ENCODE measurements at places on chromosomes 7 and 10.

DNA sequence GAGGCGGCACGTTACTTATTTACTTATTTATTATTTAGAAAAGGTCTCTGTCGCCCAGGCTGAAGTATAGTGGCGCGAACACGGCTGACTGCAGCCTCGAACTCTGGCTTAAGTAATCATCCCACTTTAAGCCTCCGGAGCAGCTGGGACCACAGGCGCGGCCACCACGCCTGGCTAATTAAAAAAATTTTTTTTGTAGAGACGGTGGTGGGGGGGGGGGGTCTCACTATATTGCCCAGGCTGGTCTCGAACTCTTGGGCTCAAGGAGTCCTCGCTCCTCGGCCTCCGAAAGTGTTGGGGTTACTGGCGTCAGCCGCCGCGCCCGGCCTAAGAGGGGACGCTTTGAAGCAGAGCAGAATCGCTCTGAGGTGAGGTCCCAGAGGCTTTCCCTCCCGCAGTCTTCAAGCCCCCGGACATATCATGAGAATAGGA, 675 bp upstream of the FRAT2 start:
- DNase-seq = no peak

- no peak for DNase-seq
Observed at GRCh38 chr10:125263551-125263950, 103.2 kb upstream of the CTBP2 start.

DNA sequence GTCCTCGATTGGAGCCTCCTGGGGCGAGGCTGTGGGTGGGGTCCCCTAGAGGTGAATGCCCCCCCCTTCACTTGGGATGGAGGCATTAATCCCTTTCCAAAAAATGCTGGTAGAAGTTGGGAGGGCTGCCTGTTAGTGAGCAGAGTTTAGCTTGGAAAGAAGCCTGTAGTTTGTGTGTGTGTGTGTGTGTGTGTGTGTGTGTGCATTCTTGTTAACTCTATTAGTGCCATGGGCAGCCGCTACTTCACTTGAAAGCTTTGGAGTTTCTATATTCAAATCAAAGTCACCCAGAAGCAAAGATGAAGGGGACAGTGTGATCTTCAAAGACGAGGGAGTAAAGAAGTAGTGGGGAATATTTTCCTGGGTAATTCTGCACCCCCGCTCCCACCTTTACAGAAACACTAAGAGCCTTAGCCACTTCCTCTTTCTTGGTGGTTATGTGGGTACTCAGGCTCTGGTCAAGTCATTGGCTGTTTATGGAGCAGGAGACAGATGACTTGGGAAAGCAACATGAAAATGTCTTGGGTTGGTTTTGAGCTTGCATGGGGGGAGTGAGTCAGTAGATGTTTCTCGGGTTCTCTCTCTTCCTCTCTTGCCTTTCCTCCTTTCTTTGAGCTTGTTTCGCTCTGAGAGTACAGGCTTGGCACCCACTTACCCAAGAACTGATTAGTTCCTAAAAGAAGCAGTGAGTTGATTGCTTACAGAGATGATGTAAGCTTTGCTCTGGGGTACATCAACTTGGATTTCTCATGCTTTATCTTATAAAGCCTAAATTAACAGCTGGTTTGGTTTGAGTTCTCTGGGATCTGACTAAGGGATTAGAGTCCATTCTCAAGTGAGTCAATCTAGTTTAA, 35.9 kb downstream of the TCF7L2 start:
- DNase-seq = no peak

DNA sequence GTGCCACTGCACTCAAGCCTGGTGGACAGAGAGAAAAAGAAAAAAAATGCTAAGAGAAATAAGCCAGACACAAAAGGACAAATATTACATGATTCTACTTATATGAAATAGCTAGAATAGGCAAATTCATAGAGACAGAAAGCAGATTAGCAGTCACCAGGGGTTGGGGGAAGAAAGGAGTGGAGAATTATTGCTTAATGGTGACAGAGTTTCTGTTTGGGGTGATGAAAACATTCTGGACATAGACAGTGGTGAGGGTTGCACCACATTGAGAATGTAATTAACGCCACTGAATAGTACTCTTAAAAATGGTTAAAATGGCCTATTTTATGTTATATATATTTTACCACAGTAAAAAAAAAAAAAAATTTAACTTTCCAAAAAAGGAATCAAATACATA, 6.4 kb upstream of the NT5C2 start:
- no peak for DNase-seq

GRCh38 chr10:102519246-102519825, 15.6 kb downstream of the SUFU start:
- no peak for DNase-seq

DNA sequence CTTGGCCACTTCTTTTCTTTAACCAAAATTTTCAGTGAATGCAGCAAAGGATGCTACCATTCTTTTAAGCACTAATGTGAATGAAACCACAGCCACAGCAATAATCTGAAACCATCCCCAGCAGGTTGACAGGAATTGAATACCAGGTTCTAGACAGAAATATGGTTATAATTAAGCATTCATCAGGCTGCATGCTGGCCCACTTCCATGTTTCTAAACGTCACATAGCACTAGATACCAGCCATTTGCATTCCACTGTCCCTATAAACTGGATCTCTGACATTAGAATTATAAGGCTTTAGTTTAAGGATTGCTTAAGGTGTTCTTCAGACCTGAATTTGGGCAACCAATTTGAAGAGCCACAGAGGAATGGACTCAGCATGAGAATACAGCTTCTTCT, 340.8 kb upstream of the KLF6 start:
- DNase-seq = no peak

- no peak for DNase-seq
Observed at GRCh38 chr7:137462074-137462715, 118.7 kb upstream of the PTN start.

DNA sequence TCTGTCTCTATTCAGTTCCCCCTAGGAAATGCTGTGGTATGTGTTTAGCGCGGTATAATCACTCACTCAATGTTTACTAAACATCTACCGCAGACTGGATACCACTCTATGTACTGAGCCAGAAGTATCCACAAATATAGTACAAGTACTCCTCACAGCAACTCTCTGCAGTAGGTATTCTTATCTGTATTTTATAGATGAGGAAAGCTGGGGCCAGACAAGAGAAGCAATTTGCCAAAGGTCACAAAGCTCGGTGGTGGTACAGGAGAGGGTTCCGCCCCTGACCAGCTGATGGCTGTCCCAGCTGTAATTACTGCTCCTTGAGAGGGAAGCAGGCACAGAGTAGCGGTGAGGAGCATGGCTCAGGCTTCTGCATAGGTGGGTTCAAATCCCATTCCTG, 184.1 kb downstream of the DOCK4 start:
- no peak for DNase-seq

DNA sequence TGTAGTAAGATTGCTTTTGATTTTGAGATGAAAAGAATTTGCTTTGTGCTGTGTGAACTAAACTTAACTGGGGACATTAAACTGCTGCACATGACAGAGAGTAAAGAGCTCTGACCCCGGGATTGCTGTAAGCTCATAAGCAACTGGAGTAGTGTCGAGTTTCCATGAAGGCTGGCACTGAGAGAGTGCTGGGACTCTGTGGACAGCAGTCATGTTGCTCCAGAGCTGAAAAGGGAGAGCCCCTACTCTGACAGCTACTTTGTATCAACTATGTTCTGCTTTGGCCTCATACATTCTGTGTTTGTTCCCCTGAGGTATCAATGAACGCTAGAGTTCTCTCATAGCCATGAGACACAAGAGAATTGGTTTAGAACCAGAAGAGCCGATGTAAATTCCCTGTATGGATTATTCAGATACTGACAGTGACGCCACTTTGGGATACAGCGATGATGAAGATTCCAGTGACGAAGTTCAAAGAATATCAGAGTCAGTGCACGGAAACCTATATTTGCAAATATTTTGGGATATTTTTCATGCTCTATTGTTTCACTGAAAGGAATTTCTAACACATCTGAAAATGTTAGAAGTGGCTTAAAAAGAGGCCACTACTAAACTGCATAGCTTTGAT, 185.9 kb upstream of the DKK1 start:
- no peak for DNase-seq

DNA sequence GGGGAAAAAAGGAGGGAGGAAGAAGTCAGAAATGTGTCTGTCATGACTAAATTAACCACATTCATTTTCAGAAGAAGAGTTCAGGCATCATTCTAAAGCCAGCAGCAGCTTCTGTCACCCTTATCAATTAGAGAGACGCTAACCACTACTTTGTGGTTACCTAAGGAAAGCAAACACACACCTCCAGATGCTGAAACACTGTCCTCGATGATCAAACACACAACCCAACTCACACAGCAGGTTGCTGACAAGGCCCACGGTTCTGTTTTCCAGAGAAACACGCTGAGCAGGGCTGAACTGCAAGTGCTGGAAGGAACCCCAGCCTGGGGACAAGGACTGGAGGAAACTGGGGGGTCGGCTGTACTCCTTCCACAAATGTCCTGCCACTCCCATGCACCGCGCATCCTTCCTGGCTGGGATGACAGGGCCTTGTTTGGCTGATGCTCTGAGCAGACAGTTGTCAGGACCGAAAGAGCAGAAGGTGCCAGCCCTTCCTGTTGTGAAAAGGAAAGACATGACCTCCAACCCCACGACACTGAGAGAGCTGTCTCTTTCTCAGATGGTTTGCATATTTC, 36.6 kb downstream of the PRKCQ start:
- no peak for DNase-seq

- no peak for DNase-seq
Observed at GRCh38 chr10:101040061-101040460, 9.0 kb downstream of the SFXN3 start.

GRCh38 chr7:81447351-81447952, 322.4 kb downstream of the HGF start:
- peak; percentile 73 for DNase-seq

DNA sequence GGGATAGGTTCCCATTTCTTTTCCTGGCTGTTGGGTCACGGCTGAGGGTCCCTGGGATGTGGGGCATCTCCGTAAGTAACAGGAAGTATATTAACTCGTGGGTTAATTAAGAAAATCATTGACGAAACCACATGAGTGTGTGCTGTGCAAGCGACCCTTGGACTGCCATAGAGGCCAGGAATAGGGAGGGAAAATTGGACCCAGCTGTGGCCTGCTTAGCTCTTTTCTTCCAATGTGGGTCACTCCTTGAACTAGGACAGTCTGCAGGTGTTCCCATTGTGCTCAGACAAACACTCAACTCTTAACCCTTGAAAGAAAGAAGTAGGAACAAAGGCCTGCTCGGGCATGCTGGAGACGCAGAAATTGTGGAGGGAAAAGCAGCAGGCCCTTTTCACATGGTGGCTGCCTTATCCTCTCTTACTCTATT, 25.6 kb upstream of the PLEKHA1 start:
- DNase-seq = no peak

DNA sequence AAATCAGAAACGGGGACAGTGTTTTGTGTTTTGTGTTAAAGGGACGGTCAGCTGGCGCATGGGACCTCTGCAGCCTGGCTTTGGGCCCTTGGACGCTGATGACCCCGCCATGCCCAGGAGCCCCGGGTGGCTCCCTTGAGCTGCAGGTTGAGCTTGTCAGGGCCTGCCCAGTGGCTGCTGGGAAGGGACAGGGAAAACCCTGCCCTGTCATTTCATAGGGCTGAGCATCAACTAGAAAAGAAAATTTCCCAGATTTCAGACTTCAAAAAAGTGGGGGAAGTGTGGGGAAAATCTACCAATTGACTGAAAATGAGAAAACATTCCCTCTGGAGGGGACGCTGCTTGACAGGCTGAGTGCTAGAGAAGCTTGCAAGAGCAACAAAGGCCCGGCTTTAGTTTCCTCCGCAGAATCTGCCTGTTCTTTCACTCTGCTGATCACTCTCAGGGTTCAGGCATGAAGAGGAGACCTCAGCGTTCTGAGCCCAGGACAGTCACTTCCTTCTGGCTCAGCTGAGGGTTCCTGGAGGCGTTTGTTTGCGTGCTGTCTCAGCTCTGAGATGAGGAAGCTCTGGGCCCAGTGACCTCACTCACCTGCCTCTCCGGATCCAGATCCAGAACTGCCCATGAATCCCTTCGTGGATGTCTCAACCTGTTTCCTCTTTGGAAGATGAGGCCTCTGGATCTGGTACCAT, 18.6 kb upstream of the DNAJB6 start:
- no peak for DNase-seq
